CD4-positive, alpha-beta T cell treated with Interferon gamma for 1 hour (primary cell): ENCODE measurements at places on chromosomes 4 and X.

- DNase-seq: no peak
Measured at GRCh38 chr4:72714482-72715279, 145.7 kb upstream of the ADAMTS3 start.

DNA sequence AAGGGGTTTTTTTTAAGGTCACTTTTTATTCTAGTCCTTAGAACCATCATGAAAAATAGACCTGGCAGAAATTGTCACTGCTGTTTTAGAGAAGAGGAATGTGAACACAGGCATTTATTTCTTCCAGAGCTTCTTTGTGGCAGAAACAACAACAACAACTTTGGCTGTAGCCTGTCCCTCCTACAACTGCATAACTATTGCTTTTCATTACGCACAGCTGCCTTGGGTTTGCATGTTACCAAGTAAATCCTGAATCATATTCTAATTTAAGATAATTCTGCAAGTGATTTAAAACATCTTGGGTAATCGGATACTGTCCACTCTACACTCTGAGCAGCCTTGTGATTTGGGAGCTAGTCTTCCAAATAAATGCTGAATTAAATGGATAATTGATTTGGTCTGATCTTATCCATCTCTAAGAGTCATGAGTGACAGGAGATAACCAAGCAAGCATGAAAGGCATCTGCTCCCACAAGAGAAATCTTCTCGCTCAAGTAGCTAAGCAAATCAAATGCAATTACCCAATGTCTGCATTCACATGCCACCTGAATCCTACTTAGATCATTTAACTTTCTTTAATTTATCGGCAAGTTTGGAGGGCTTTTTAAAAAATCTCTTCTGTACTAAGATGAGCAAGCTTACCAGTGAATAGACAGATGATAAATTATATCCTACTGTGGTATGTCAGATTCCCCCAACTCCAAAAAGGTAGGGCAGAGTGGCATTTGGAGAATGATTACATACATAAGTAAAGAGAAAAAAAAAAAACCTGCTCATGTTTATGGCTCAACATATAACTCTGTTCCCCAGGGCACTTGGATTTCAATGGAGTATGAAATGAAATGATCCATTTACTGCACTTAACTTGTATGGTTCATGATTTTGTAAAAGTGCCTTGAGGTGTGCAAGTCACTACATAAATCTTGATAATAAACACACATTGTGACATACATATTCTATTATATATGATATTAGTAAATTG is 73.6 kb downstream of the EGF start:
- no peak for DNase-seq

GRCh38 chr4:104596189-104596588 is 101.5 kb upstream of the CXXC4 start:
- no peak for DNase-seq

DNA sequence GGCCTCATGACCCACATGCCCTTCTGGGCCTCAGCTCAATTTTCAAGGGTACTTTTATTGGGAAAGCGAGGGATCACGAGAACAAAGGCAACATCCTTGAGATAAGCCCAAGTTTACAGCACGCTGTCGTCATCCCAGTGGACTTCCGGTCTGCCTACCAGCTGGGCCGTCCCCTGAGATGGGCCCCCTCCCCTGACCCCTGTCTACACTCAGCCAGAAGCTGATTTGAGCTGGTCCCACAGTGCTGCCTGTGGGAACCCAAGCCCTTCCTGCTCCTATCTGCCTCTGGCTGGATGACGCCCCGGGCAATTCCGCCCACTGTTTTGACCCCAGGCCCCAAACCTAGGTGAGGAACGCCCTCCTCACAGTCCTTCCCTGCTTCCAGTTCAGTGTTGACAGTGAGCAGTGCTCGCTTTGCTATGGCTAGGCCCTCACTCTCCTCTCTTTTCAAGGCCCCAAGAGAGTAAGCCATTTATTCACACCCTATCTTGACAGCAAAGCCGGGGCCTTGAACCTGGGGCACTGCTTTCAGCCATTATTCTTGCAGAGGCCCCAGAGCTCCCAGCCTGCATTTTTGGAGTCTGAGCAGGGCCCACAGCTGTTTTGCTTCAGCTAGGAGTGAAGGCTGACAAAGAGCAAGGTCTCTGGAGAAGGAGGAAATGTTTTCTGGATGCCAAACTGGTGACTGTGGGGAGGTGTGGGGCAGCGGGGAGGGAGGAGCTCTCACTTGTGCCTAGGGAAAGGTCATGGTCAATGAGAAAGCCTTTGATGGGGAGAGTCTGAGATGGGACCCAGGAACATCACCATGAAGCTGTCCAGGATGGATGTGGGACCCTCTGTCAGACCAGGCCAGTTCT is 164.6 kb upstream of the BCOR start:
- DNase-seq: no peak

DNA sequence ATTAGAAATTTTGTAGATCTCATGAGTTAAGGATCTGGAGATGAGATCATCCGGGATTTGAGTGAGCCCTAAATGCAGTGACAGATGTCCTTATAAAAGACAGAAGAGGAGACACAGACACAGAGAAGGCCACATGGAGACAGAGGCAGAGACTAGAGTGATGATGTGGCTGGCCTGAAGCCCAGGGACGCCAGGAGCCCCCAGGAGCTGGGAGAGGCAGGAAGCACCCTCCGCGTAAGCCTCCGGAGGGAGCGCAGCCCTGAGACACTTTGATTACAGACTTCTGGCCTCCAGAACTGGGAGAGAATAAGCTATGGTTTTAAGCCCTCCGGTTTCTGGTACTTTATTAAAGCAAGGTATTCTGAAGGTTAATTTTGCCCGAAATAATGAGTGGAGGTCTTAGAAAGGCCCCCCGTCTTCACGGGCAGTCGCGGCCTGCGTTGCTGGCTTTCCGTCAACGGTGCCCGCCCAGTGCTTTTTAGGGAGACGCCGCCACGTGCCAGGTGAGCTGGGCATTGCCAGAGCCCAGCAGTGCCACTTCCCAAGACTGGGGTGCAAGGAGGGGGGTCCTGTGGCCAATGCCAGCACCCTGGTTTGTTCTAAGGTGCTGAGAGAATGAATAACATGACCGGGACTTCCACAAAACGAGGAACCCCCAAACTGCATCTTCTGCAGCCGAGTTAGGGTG is 8.1 kb downstream of the DHRSX start:
- DNase-seq: no peak

GRCh38 chr4:113052379-113052951 is 3.0 kb downstream of the ANK2 start:
- no peak for DNase-seq

- DNase-seq: peak; percentile 8
Measured at GRCh38 chrX:65750674-65751469, 83.4 kb downstream of the MSN start.

DNA sequence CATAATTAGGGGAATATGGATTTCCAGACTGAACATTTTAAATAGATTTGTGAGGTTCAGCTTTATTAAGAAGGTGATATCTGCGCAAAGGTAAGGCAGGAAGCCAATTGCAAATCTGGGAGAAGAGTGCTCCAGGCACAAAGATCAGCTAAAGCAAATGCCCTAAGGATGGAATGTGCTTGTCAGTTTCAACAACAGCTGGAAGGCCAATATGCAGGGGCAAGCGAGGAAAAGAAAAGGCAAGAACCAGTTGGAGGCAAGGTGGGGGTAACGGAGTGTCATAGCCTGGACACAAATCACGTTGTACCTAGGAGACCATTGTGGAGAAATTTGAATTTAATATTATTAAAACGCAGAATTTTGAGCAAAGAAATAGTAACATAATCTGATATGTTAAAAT is 1710.3 kb upstream of the PCDH7 start:
- DNase-seq: no peak

DNA sequence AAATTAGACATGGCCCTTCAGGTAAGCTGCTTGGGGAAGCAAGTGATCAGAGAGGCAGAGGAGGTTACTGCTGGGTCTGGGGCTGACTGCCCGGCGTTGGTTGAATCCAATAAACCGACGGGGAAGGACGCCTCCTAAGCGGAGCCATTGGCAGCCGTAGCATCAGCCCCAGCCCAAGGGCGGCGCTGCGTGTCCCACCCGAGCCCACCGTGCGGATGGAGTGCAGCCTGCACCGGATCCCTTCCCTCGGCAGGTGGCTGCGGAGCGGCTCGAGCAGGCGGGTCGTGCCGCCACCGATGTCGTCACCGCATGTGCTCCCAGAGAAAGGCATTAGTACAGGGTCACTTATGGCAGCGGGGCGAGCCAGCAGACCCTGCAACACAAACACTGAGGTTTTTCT is 82.1 kb downstream of the ALPK1 start:
- no peak for DNase-seq

DNA sequence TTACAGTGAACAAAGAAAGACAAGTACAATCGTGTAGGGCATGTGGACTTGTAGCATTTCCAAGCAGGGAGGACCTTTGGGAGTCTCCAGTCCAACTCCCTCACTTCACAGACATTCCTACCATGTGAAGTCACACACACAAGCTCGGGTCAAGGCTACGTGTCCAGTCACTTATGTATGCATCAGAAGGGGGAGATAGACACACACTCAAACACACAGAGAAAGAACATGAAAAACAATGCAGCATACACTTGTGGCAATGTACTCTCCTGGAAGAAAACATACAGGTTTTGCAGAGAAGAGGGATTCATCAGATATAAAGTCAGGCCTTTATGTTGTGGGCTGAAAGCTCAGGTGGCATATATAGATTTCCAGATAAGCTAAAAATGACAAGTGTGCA is 136.1 kb upstream of the MID1 start:
- no peak for DNase-seq

DNA sequence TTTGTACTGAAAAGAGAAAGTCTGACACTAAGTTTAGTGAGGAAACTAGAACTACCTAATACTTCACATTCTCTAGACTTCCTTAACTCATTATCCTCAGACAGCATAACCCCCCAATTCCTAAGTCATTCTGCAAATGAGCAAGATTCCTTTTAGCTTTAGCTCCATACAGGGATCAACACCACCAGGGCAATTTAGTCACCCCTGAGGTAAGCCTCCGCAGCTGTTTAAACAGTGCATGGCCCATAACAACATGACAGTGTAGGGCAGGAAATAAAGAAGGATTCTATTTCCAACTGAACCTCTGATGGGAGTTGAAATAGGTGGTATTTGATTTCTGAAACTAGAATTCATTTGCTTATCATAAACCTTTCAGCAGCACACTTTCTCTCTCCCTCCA is 112.8 kb upstream of the DKK2 start:
- no peak for DNase-seq

DNA sequence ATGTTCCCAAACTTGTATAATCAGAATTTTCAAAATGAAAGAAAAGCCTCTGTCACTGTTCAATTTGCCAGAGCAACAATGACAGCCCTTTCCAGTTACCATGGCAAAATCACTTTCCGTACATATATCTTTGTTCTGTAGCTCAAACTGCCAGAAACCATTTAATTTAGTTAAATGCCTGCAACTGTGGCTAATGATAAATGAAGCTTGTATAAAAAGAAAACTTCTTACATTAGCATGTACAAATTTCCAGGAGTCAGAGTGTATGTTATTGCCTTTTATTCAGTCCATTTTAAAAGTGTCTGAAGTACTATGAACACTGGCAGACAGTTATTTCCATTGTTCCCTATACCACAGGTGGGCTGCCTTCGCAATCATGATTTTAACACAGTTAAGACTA is 30.3 kb downstream of the ARAP2 start:
- DNase-seq: no peak

- no peak for DNase-seq
Measured at GRCh38 chrX:82230013-82230412, 1028.1 kb downstream of the SH3BGRL start.

DNA sequence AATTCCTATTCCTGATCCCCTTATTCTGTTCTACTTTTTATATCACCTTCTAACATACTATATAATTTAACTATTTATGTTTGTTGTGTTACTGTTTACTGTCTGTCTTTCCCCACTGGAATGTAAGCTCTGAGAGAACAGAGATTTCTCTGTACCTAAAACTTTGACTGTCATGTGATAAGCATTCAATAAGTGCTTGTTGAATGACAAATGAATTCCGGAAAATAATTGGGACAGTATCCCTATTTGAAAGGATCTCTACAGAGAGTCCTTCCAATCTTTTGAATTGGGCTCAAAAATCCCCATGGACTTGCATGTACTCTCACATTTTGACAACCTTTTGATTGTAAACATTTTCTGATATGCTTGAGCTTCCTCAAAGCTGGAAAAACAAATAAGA is 1.6 kb upstream of the MMGT1 start:
- DNase-seq: no peak

DNA sequence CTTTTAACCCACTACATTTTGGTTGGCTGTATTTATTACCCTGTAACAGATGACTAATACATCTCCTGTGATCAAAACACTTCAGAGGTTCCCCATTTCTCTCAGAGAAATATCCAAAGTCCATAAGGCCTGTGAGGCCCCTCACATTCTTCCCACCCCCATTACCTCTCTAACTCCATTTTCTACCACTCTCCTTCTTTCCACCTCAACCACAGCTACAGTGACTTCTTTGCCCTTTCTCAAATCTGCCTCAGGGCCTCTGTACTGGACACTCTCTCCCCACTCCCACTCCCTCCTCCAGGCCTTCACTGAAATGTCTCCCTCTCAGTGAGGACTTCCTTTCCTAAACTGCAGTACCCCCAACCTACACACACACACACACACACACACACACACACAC is 8.4 kb upstream of the TMEM144 start:
- no peak for DNase-seq

- no peak for DNase-seq
Measured at GRCh38 chr4:60096676-60097075, 1103.5 kb upstream of the ADGRL3 start.

DNA sequence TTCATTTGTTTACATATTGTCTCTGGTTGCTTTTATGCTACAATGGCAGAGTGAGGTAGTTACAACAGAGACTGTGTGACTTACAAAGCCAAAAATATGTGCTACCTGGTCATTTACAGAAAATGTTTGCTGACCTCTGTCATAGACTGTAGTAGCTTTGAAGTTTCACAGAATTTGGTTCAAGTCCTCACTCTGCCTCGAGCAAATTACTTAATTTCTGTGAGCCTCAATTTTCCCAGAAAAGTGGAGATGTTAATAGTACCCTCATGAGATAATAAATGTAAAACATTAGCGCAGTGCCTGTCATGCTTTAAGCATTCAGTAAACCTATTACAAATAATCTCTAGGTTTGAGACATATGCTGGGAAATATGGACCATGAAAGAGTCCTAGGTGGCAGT is 18.4 kb upstream of the NRK start:
- no peak for DNase-seq

GRCh38 chr4:54937501-54937900 is 187.9 kb downstream of the KDR start:
- DNase-seq: no peak

- no peak for DNase-seq
Measured at GRCh38 chr4:92381616-92382015, 77.8 kb downstream of the GRID2 start.

GRCh38 chr4:157576671-157577217 is 356.2 kb downstream of the GRIA2 start:
- no peak for DNase-seq

GRCh38 chrX:72394518-72395170 is 88.9 kb upstream of the CITED1 start:
- DNase-seq: no peak

DNA sequence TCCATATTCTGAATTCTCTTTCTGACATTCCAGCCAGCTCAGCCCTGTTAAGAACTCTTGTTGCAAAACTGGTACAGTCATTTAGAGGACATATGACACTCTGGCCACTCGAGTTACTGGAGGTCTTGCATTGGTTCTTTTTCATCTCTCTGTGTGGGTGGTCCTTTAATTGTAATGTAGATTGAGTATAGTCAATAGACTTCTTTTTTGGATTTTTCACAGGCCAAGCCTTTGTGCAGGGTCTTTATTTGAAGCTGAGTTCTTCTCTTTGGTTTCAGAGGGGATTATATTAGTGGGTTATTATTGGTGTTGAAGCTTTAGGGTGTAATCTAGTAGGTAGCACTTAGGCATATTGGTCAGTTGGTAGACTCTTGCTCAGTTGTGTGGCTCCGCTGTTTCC is 118.0 kb upstream of the GIMD1 start:
- DNase-seq: no peak
